ENCODE measurements at places on chromosomes 6 and 20.

DNA sequence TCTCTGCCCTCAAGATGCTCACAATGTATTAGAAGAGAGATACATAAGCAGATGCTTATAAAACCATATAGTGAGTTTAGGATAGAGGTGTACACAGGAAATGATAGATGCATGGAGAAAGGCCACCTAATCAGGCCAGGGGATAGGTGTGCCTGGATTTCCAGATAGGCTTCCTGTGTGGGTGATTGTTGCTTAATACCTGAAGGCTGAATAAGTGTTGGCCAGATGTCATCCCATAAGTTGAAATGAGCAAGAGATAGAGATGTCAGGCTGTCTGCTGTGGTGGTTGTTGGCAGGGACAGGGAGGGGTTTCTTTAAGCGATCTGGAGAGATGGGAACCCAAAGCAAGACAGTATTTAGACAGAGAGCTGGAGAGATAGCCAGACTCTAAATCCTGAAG is 109.8 kb upstream of the SGK1 start:
- no peak for DNase-seq

DNA sequence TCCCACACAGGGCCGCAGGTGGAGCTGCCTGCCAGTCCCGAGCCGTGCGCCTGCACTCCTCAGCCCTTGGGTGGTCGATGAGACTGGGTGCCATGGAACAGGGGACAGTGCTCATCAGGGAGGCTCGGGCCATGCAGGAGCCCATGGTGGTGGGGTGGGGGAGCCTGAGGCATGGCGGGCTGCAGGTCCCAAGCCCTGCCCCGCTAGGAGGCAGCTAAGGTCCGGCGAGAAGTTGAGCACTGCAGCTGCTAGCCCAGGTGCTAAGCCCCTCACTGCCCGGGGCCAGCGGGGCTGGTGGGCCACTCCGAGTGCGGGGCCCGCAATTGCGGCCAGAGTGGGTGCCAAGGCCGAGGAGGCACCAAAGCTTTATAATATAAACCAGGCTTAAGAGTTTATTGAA is 479.7 kb downstream of the MMUT start:
- no peak for DNase-seq

DNA sequence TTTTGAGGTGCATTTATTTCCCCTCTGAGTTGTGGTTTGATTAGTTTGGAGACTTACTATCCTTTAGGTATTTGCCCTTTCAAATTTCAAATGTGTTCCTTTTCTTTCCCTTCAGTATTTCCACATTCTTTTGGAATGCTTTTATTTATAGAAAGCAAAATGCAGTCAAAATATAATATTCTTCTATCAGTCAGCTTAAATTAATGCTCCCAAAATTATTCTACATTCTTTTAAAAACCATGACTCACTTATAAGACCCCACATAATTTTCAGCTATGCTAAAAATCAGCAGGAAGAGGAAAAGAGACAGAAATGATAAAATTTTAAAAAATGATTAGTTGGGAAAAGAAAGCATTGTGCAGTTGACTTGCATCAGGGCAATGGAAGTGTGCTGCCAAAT is 180.0 kb upstream of the SMLR1 start:
- no peak for DNase-seq

- no peak for DNase-seq
Measured at GRCh38 chr20:46213946-46214823, 94.1 kb downstream of the CDH22 start.

DNA sequence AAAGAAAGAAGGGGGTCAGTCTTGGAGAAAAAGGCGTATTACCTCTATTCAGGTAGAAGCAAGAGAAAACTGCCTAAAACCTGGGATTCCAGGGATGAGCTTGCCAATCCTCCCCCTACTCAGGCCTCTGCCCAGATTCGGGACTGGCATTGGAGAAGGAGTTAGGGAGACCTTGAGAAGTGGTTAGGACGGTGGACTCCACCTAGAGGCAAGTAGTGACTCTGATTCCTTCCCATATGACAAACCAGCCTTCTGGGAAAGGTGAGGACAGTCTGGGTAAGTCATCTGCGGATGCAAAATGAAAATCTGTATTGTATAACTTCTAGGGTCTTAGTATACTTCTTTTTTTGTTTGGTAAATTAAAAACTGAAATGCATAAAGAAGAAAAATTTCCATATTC is 43.8 kb downstream of the SLX4IP start:
- DNase-seq, result no peak

DNA sequence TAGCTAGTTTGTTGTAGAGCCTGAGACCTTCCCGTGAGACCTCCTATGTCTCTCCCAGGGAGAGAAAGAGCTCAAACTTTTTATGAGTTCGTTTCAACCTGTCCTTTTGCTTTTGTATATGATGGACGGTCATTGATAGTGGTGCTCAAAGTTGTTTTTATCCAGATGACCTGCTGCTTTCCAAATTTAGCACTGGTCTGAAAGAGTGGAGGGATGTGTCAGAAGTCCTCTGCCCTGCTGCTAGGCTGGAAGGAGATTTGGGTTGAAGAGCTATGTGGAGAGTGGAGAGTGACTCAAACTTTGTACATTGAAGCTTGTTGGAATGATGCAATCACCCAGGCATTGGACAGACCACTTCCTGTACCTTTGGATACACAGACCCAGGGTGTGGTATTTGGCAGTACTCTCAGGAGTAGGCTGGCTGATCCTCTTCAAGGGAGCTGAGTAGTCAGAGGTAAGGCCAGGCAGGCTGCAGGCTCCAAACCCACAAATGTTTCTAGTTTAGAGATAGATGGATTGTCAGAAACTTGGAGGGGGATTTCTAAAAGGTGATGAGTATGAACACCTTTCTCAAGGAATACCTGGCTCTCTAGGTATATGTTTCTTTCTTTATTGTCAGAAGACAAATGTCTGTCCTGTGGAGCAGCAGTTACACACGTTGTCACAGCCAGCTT is 49.4 kb upstream of the RREB1 start:
- DNase-seq, result no peak

DNA sequence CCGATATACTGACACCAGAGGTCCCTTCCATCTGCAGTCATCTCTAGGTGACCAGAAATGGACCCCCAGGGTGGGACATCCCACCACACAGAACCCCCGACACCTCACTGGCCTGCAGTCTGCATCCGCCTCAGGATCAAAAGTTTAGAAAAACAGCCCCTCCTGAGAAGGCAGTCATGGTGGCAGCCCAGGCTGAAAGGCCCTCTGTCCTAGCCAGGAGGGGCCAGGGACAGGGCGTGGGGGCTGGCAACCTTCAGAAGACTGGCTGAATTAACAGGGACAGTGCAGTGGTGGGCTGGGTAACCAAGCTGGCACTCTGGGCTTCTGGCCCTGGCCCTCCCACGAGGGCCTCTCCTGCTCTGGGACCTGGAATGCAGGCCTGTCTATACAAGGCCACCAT is 34.3 kb upstream of the MDFI start:
- DNase-seq, result no peak

GRCh38 chr6:1641343-1641885 is 31.7 kb downstream of the FOXC1 start:
- DNase-seq, result no peak

GRCh38 chr20:32513031-32513866 is 71.9 kb downstream of the NOL4L start:
- no peak for DNase-seq

GRCh38 chr20:18721551-18722115 is 92.0 kb upstream of the SCP2D1 start:
- no peak for DNase-seq

DNA sequence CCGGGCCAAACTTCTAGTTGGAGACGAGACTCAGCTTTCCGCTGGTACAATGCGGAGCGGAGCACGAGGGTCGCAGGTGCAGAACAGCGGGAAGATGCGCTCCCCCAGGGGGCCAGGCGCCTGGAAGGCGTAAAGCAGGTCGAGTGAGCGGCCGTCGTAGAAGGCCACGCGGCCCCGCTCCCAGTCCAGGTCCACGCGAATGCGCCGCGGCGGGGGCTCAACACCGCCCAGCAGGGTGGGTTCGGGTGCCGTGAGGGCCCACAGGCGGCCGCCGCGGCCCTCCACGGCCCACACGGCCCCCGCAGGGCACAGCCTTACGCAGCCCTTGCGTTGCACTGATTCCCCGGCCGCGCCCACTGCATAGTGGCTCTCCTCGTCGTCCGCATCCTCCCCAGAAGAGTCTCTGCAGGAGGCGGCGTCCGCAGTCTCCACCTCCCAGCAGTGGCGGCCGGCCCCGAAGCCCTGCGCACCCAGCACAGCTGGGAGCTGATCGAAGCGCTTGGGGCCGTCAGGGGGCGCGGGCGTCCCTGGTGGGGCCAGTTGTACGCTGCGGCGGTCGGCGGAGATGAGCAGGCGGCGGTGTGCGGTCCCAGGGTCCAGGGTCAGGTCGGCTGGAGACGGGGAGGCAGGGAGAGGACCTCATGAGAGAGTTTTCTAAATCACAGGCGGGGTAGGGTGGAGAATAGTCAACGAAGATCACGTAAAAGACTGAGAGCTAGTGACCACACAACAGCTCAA is 4.3 kb downstream of the PPP1R11 start:
- no peak for DNase-seq

DNA sequence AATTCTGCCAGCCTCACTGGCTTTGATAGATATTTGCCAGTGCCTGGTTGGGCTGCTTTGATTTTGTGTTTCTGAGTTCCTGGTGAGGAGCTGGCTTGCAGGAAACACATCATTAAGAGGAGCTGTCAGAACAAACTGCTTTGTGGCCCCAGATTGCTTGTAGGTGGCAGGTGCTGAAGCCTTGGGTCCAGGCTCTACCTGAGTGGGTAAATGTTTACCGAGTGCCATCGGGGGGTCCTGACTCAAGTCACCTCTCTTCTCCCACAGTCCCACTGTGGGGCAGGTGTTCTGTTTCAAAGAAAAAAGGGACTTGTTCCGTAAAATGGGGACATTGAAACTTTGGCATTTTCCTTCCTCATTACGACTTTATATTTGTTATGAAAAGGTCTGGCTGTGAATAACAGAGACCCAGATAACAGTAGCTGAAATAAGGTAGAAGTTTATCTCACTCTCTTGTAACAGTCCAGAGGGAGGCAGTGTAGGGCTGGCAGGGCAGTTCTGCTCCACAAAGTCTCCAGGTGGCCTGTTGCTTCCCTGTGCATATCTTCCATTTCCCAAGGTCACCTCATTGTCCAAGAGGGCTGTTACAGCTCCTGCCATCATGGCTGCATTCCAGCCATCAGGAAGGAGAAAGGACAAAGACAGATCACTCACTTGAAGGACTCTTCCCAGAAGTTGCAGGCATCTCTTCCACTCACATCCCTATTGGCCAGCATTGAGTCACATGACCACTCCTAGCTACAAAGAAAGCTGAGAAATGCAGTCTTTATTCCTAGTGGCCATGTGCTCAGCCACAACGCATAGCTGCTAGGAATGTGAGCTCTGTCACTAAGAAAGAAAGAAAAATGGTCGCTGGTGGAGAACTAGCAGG is 149.9 kb upstream of the KCNG1 start:
- no peak for DNase-seq

- no peak for DNase-seq
Measured at GRCh38 chr20:45051204-45052060, 49.5 kb downstream of the KCNS1 start.

- no peak for DNase-seq
Measured at GRCh38 chr6:23176471-23176870, 607.1 kb downstream of the HDGFL1 start.

DNA sequence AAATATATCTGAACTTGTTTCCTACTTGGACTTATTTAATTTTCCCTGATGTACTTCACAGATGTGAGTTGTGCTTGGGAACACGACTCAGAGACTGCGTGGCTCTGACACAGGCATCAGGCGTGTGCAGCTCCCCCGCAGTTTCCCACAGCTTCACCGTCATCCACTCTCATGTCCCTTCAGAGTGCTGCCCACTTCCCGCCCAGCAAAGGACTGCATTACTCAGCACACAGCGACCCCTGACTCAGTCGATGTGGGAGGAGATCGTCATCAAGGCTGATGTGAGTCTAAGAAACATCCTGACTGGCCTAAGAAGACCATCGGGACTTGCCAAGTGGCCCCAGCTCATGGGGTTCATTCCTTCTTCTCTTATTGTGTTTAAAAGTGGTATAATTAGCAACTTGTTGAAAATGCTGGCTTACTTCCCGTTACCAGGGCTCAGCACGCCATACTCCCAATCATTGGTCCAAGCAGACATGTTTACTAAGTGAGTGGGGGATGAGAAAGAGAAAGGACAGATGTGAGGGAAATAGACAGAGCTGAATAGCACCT is 539.4 kb upstream of the JARID2 start:
- DNase-seq, result no peak

DNA sequence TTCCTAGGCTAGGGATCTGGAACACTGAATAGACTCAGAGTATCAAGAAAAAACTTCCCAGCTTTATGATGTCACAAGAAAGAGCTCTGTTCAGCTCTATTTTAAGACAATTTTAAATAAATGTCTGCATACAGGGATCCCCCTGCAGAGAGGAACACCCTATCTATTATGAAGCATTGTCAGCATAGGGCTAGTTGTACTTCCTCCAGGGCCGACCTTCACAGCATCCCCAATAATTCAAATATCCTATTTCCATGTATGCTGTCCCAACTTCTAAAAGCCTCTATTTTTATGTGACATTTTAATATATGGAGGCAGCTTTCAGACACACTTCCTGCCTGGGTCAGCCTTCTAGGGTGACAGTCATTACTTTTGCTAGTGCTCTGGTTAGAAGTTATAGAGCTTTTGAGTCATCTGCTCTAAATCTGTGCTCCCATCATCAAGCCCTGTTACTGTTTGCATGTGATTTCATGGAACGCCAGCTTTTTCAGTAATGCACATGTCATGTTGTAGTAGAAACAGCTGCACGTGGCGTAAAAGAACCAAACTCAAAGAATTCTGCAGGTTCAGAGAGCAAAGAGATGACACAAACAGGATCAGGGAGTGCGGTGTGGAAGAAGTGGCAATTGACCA is 189.2 kb downstream of the ADGB start:
- DNase-seq, result no peak

DNA sequence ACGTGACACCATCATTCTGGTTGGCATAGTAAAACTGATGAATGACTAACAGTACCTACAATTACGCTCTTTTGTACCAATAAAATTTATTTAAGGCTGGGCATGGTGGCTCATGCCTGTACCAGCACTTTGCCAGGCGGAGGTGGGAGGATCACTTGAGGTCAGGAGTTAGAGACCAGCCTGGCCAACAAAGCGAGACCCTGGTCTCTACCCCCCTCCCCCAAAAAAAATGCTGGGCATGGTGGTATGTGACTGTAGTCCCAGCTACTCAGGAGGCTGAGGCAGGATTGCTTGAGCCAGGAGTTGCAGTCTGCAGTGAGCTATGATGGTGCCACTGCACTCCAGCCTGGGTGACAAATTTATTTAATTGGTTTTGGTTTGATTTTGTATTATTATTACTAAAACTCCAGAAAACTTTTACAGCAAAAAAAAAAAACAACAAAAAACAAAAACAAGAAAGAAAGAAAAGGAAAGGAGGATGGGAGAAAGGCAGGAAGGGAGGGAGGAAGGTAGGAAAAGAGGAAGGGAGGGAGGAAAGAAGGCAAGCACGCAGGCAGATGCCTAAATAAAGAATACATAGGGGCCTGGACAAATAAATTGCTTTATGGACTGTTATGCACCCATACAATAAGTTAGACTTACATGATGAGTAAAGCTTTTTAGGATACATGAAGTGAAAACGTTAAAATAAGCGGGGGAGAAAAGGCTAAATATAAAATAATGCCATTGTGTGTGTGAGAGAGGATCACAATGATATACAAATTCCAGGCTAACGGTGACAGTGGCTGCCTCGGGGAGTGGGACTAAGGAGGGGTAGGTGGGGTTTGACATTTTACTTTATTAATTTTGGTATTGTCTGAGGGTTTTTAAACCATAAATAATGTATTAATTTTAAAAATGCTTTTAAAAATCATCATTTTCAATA is 682 bp upstream of the ZSCAN9 start:
- no peak for DNase-seq
